Dermis microvascular lymphatic vessel endothelial cell (primary cell): ENCODE measurements at places on chromosomes 16 and 17. TPM values are rescaled to one million over a fixed set of nuclear protein-coding genes. Genes with fewer than 3 reads are reported as not detected.
A peak's percentile ranks its signal among the peaks of the same experiment; 100 is the strongest.

DNA sequence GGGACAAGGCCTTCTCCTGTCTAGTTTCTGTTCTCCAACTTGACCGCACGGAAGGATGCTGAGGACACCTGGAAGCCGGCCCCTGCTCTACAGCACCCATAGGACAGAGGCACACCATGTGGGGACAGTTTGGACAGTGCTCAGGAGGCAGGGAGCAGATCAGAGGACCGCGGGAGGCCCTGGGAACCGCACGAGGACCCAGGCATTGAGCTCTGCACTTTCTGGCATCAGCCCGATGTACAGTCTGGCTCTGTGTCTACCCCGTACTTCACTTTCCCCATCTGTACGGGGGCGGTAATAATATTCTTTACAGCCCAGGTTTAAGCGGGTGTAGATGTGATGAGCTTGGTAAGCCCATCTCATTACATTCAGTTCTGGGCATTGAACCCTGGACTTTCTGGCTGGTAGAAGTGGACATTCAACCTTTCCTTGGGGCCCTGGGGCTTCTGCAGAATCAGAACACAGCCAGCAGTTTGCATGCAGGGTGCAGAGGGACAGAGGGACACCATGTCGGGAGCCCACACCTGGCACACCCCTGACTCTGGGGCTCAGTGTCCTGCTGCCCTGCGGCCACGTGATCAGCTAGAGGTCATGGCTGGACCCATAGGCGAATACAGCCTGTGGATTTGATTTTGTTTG, 258.7 kb downstream of the SEC14L1 start:
- no peak for DNase-seq

DNA sequence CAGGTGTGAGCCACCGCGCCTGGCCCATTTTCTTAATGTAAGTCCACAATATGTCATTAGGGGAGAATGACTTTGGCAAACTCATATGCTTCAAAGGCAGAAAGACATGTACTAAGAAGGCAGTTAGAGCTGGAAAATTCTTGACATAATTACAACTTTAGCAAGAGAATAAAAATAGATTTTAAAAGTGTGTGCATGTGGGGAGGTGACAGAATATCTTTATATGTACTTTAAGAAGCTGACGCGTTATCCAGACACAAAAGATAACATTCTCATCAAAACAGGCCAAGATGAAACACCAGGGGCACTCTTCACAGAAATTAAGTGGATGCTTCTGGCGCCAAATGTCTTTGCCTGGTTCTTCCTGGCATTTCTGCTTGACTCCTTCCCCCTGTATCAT, 28.2 kb downstream of the GJC1 start:
- DNase-seq, result no peak

- DNase-seq, result no peak
Measured at GRCh38 chr17:49835472-49835871, 12.4 kb downstream of the TAC4 start.

DNA sequence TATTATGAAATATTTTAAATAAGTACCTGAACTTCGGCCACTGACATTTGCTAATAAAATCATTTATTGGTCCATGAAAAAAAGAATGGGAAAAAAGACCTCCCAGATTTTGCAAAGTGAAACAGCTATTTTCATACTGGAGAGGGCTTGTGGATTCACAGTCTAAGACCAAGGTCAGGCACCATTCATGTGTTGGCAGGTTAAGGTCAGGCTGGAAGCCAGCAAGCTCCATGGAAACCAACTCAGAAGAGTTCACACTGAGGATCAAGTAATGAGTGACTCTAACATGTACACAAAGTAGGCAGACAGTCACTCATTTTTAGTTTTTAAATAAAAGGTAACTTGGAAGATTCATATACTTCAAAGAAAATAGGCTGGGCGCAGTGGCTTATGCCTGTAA, 3.4 kb downstream of the DNAJA2 start:
- no peak for DNase-seq

GRCh38 chr17:17933775-17934174, 38.4 kb downstream of the TOM1L2 start:
- no peak for DNase-seq

GRCh38 chr17:76253841-76254240, 11.3 kb upstream of the UBALD2 start:
- DNase-seq, result no peak

DNA sequence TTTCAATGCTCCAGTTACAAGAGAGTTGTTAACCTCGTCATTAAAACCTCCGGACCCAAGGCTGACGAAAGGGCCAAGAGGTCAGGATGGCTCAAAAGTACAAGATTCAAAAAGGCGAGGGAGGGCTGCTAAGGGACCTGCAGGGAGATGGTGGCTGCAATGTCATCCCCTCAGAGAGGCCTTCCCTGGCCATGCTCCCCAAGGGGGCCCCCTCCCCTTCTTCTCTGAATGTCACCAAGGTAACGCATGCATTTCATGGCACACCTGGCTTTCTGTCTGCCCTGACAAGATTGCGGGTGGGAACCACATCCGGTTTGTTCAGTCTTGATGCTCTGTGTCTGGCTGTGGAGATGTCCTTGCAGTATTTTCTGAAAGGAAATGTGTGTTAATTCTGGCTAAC, 89.9 kb downstream of the C16orf78 start:
- DNase-seq, result no peak

GRCh38 chr17:63696381-63696961, 3.5 kb downstream of the LIMD2 start:
- DNase-seq, result no peak

DNA sequence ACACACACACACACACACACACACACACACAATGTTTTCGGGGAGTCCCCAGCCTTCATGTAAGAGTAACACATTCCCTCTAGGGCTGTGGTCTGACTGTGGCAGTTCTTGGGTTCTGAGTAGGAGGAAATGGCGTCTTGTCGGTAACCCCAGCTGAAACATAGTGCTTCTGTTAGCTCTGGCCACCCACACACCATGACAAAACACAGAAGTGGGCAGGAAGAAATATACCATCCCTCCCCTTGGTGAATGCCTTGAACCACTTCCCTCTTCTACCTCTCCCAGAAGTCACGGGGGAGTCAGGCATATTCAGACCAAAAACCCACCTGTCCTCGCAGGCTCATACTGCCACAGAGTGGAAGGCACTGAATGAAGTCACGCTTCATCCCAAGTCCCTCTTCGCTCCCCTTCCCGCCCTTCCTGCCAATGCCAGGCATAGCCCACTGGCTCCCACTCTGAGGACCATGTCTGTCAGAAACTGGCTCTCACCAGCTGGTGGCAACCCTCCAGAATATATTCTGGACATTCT, 11.5 kb downstream of the SLC35B1 start:
- DNase-seq, result no peak

NACA2 gene
- not detected in 2 replicates for total RNA-seq

DNA sequence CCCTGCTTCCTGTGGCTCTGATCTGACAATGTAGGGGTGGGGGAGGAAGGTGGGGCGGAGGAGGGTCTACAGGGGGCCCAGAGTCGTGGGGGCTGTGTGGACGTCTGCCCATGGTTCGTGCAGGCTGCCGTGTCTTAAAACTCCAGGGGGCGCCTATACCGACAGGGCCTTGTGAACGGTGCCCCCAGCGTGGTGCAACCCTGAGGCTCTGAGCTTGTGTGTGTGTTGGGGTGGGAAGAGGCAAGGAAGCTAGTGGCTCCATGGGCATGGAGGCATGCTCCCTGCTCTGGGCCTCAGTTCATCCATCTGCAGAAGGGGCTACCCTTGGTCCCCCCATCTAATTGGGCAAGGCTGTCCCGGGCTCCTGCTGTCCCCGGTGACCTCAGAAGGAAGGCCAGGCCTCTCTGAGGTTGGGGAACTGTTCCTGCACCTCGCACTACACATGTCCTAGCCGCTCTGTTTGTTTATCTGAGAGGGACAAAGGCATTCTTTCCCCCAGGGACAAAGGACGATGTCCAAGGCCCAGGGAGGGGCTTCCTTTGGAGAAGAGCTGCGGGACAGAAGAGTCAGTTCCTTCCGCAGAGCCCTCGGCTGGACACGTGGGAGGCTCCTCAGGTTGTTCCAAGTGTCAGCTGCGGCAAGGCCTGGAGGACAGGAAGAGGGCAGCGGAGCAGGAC, 13.5 kb downstream of the CA4 start:
- no peak for DNase-seq

DNA sequence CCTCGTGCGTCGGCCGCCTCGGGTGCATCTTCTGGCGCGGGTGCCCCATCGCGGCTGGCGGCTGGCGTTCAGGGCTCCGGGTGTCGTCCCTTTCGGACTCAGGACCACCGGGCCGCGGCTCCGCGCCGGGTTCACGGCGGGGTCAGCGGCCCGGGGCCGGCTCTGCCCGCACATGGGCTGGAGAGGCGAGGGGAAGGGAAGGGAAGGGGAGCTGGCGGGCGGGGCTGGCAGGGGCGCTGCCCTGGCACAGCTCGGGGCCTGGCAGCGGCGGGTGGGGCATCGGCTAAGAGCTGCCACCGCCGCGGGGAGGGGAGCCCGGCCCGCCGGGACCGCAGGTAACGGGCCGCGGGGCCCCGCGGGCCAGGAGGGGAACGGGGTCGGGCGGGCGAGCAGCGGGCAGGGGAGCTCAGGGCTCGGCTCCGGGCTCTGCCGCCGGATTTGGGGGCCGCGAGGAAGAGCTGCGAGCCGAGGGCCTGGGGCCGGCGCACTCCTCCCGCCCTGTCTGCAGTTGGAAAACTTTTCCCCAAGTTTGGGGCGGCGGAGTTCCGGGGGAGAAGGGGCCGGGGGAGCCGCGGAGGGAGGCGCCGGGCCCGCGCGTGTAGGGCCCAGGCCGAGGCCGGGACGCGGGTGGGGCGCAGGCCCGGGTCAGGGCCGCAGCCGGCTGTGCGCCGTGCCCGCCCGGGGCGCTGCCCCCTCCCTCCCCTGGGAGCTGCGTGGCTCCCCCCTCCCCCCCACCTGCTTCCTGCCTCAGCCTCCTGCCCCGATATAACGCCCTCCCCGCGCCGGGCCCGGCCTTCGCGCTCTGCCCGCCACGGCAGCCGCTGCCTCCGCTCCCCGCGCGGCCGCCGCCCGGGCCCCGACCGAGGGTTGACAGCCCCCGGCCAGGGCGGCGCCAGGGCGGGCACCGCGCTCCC, 646 bp downstream of the HIC1 start:
- no peak for DNase-seq

RPL13 gene
- 2,608 and 3,128 TPM in 2 replicates for total RNA-seq

DNA sequence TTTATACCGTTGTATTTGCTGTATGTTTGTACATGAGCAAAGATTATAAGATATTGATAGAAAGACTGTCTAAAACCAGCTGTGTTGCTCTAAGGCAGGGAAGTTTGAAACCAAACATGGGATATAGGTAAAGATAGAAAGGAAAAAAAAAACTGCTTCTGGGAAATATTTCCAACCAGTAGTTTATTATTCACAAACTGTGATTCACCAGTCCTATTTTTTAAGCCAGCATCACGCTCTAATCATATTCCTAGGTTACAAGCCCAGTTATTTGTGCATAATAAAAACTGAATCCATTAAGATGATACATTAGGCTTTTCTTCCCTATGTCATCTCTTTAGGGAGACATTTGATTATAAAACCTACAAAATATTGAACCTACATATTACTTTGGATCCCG, 4.0 kb downstream of the ERN1 start:
- no peak for DNase-seq

DNA sequence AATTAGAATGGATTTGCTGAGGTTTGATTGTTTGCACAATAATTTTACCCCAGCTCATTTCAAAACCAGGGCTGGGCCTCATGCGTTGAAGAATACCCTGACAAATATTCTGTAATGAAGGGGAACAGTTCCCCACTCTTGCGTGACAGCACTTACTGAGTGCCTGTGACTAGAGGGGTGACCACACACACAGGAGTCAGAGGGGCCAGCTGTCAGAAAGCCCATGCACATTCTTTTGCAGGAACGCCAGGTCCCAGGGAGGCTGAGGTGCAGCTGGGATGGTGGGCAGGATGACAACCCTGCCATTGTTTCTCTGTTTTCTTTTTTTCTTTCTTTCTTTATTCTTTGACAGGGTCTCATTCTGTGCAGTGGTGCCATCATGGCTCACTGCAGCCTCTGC, 44.6 kb downstream of the SMPD3 start:
- no peak for DNase-seq

GRCh38 chr16:54510685-54511221, 224.2 kb upstream of the IRX3 start:
- no peak for DNase-seq

GRCh38 chr17:66165537-66166123, 26.3 kb downstream of the CEP112 start:
- DNase-seq, result peak; percentile 77

DNA sequence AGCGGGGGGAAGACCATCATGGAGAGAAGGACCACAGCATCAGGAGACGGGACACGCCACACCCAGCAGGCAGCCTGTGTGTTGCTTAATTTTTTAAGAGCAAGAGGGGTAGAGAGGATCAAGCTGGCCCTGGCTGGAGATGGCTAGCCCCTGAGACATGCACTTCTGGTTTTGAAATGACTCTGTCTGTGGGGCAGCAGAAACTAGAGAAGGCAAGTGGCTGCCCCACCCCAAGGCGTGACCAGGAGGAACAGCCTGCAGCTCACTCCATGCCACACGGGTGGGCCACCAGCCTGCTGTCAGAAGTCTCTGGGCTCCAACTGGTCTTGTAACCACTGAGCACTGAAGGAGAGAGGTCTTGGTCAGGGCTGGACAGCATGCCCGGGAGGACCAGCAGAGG, 75.5 kb downstream of the SOCS1 start:
- no peak for DNase-seq

DNA sequence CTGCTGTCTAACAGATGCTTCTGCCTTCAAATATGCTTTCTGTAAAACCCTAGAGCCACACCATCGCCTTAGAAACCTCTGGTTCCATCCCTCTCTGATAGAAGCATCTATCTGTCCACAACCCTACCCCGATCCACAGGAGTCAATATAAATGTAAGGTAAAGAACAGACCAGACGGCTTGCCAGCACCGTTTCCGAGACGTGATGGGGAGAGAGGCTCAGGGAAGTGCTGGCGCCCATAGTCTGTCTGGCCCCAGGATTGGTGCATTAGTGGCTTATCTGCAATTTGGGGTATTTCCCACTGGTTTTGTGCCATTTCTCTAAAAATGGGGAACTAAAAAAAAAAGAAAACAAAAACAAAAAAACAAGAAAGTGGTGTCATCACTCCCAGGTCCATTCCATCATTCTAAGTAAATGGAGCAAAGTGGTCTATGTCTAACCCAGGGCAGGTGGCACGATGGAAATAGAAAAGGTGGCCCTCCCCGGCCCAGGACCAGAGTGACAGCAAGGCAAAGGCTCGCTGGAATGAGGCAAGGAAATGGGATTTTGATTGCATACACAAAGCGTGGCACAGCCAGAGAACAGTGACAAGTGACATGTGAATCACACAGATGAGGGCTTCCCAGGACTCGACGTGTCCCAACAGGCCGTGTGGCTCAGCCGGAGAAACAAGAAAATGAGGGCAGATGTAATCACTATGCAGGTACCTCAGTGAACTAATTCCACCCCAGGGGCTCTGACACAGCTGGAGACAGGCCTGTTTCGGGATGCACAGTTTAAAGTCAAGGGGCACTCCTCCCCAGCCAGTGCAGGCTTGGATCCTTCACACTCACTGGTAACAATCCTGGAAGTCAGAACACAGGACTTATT, 125.6 kb downstream of the GAS7 start:
- DNase-seq, result no peak

DNA sequence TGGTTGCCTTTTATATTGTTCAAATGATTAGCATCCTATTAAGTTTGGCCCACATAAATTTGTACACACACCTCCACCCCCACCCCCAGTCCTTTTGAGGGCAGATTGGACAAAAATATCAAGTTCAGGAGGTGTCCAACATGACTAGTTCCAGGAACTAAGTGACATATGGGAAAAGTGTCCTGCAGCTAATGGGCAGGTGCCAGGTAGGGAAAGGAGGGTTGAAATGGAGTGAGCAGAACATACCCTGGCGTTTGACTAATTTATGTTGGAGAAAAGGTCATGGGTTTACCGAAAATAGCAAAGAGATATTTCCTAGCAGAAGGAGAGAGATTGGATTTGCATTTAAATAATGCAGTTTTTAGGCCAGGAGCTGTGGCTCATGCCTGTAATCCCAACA, 4.9 kb downstream of the KCTD2 start:
- DNase-seq, result no peak
